ENCODE measurements at places on chromosomes 6 and 20.

GRCh38 chr6:158357570-158358216 lies 45.4 kb downstream of the TULP4 start:
- DNase-seq: no peak

GRCh38 chr20:51220293-51220706 lies 197.4 kb upstream of the KCNG1 start:
- no peak for DNase-seq

DNA sequence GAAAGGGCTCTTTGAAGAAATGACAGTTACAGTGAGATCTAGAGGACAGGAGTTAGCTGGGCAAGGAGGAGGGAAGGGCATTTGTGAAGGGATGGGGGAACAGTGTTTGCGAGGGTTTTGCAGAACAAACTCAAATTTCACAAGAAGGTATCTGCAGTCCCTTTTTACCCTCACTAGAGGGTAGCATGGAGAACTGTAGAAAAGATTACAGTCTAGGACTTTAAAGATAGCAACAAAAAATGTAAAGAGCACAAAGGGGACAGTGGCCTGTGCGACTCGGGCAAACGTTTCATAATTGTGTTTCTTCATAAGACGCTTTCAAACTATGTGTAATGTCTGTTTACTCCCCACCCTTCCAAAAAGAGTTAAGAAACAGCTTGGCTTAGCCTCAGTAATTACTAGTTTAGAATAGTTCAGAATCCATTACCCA lies 21.2 kb upstream of the ASXL1 start:
- no peak for DNase-seq

DNA sequence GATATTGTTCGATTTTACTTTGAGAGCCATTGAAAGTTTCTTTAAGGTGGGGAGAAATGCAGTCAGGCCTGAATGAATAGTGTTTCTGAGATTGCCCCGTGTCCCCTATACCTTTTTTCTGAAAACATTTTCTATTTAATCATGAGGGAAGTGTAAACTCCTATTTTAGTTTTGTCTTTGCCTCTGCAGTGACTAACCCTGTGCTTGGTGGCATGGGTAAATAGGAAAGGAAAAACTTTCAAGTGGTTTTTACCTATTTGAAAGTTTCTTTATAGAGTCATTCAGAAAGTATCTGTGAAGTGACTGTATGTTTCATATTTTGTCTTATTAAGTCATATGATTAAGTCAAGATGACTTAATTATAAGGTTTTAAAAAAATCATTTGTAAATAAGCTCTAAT lies 14.5 kb downstream of the SNRNP48 start:
- no peak for DNase-seq

- DNase-seq: no peak
Measured at GRCh38 chr6:24909241-24910216, 26.2 kb downstream of the RIPOR2 start.

GRCh38 chr20:63293456-63293855 lies 470 bp downstream of the COL20A1 start:
- DNase-seq: no peak

DNA sequence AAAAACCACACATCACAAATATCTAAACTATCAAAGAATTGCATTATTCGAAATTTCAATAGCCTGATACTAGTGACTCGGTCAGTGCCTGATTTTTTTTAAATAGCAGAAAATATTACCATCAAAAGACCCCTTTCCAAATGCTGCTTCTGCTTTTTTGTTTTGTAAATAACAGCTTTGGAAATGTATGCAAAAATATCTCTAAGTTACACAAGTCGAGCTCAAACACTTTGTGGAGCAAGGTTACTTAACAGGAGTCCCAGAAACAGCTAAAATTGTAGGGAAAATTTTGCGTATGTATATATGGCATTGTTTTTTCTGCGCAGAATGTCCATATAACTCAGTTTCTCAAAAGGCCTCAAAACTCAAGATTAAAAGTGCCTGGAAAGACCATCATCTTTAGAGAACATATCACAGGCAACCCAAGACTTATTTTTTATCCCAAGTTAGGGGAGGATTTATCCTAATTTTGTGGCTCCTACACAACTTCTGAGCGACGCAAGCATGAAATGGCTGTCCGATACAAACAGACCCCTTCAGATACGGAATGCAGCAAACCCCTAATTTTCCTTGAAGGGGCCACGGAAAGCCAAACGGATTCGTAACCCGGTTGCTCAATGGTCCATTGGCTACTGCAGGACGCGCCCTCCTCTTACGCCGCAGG lies 1.3 kb downstream of the CEP85L start:
- DNase-seq: no peak

Measured in fibroblast of skin of left biceps (primary cell).